CD4-positive, alpha-beta T cell treated with Interleukin-6 at 100 ng/mL for 8 hours (primary cell): ENCODE measurements at places on chromosomes 3 and 15.

DNA sequence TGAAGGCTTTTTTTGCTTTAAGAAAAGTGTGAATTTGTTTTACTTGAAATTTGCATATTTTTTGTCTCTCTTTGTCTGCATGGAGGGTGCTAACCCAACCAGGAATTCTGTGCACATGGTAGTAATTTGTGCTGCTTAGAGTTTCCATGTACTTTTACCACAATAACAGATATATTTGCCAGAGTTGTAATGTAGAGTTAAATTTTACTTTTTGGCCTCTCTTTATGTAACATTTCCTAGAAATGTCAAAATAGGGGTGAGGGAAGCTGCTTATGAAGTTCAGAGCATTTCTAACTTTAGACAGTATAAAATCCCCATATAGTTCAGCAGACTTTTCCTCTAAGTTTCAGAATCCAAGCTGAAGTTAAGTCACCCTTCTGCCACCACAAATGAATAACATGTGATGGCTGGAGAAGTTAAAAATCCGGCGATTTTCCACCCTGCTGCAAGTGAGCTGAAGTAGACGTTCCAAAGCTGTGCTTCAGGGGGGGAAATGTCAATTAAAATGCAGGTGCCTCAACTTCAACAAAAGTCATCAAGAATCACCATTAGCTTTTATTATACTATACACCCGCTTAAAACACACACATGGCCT is 385.7 kb upstream of the NR2F2 start:
- no peak for DNase-seq

DNA sequence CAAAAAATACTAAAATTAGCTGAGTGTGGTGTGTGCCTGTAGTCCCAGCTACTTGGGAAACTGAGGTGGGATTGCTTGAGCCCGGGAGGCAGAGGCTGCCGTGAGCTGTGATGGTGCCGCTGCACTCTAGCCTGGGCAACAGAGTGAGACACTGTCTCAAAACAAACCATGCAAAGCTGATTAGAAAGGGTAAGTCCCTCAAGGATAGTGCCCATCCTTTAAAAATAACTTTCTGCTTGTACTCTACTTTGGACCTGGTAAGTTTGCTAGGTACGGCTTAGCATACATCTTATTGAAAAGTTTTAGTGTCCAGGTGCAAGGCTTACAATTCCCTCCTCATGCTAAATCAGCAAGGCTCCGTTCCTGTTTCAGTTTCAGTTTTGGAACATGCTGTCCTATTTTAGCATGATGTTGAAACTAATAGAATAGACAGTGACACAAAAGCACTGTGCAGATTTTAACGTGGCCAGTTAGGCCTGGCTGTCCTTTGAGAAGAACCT is 21.4 kb downstream of the FEM1B start:
- peak; percentile 34 for DNase-seq

DNA sequence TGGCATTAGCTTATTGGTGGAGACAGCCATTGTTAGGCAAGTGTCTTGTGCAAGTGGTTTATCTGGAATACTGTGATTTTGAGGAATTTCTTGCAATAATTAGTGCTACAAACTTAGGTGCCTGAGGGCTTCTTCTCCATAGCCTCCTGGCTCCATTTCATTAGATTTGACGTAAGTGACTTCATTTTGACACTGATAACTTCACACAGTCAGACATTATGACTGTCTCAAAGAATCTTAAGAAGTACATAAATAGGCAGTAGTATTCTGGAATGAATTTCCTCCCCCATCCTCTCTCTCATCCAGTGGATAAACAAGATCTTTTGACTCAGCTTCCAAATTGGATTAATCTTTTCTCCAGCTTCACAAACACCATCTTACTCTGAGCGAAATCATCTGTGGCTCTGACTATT is 19.0 kb downstream of the ARL14 start:
- DNase-seq, result no peak

GRCh38 chr3:132161608-132162007 is 126.8 kb upstream of the CPNE4 start:
- no peak for DNase-seq

- DNase-seq, result no peak
These were observed 26.0 kb upstream of the TM4SF1 start for GRCh38 chr3:149403443-149403842.

DNA sequence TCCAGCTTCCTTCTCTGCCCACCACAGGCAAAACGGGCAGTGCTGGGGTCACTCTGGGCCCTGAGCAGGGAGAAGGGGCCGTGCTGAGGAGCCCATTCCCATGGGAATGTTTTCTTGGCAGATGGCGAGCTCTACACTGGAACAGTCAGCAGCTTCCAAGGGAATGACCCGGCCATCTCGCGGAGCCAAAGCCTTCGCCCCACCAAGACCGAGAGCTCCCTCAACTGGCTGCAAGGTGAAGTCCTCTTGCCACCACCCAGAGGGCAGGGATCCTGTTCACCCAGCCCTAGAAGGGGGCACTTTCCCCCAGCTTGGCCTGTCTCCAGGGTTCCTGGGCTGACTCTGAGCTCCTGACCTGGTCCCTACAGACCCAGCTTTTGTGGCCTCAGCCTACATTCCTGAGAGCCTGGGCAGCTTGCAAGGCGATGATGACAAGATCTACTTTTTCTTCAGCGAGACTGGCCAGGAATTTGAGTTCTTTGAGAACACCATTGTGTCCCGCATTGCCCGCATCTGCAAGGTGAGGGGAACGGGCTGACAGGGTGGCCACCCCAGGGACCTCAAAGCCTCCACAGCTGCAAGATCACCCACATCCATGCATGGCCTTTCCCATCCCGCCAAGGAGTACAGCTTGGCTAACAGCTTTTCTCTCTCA is 12.4 kb downstream of the CIB1 start:
- DNase-seq, result no peak

- DNase-seq, result no peak
These were observed 17.6 kb downstream of the CALML4 start for GRCh38 chr15:68187559-68187958.

DNA sequence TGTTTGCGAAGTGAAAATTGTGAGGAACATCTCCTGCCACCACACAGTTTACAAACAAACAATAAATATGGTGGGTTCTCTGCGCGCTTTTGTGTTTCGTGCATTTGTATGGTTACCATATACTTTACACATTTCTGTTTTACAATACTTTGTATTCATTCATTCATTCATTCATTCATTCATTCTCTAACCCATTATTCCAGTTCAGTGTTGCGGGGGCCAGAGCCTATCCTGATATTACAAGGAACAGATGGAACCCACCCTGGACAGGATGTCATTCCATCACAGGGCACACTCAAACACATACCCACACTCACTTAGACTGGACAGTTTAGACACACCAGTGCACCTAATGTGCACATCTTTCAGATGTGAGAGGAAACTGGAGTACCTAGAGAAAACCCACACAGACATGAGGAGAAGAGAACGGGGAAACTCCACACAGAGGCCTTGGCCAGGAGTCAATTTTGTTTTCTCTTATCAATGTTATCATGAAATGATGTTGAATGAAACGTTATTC is 160.5 kb downstream of the FNDC3B start:
- DNase-seq, result no peak

- DNase-seq, result no peak
These were observed 67.5 kb downstream of the LRCH3 start for GRCh38 chr3:197858598-197858997.

GRCh38 chr15:55394694-55395093 is 13.5 kb downstream of the CCPG1 start:
- DNase-seq, result no peak

DNA sequence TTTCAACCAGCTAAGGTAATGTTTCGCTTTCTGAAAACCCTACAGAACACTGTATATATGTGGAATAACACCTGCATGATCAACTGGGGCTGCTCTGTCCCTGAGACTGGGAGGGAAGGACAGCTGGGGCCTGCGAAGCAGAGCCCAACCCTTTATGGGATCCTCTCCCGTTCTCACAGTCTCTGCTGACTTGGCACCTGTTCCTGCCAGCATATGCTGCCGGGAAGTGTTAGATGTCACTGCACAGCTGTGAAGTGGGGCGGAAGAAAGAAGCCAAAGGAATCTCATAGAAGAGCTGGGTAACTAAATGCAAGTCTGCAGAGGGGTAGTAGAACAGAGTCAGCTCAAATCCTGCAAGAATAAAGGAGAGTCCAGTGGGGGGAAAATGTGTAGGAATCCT is 29.6 kb downstream of the LRRC3B start:
- no peak for DNase-seq

DNA sequence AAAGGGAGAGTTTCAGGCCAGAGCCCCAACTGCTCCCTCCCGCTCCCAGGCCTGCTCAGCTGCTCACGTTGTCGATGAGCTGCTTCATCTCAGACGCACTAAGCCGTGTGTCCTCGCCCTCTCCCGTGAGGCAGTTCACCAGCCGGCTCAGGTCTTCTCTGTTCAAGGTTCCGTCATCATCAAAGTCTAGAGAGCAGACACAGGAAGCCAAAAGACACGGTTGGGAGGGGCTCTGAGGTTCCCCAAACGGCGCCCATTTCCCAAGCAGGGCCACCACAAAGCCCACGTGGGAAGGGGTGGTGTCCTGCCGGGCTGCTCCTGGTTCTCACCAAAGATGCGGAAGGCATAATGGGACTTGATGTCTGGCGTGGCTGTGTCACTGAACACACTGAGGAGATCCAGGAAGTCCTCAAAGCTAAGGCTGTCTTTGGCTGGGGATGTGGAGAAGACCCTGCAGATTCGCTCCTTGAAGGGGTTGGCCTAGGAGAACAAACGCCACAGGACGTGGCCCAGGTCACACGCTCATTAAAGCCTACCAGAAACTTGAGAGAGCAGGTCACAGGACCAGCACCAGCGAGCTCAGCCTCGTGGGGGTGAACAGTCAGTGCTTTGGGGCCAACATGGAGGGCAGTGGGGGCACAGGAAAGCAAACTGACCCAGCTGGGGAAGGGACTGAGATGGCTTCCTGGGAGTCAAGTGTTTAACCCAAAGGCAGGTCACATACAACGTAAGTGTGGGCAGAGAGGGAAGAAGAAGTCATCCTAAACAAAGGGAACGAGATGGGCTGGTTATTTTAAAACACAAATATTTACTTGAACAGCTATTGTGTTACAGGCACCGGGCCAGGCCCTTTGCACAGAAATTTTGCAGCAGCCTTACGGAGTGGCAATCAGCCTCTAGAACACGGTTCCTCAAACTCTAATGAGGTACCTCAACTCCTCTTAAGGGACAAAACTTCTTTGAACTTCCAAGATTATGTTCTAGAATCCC is 2.4 kb downstream of the CIB1 start:
- peak; percentile 83 for DNase-seq

GRCh38 chr3:185552358-185552877 is at the start of gene LIPH:
Gene LIPH, minus strand, starts transcription at chr3:185552588. Its CDS starts 117 bp downstream, at chr3:185552471.
- DNase-seq, result no peak

DNA sequence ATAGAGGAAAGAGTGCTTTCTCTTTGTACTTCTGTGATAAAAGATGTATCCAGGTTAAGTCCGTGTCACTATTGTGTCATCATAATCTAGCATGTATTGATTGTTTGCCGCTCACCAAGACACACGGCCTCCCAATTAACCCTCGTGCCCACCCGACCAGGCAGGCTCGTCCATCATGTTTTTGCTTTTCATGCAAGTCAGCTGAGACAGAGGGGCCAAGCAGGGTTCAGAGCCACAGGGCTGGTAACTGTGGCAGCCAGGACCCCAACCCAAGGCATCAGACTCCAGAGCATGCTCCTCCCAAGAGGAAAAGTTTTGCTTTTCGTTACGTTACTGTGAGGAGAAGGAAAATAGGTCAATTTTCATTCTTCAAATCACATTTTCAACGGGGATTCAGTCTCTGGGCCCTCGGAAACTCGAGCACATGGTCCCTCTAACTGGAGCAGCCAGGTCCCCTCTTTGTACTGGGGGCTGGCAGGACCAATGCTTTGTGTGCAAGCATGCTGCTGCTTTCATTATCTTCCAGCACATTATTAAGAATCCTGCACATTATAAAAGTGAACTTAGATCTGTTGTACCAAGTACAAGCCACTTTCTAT is 161.1 kb upstream of the TOPAZ1 start:
- no peak for DNase-seq

DNA sequence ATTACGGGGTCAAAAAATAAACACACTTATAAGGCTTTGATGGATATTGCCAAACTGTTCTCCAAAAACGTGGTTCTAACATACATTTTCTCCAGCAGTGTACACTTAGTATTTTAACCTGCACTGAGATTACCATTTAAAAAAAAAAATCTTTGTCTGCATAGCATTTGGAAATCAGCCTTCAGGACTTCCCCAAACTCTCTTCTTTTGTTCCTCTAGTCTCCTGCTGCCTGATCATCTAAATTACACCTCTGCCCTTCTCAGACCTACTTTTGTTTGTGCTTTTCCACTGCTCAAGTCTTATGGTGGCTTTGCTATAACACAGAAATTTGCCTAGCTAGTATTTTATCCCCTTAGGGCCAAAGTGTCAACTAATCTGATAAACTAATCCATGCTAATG is 3.8 kb downstream of the NCEH1 start:
- DNase-seq, result no peak

- DNase-seq, result no peak
These were observed 36.2 kb downstream of the ILDR1 start for GRCh38 chr3:121985846-121986245.

GRCh38 chr15:36372968-36373367 is 206.5 kb upstream of the CDIN1 start:
- no peak for DNase-seq

DNA sequence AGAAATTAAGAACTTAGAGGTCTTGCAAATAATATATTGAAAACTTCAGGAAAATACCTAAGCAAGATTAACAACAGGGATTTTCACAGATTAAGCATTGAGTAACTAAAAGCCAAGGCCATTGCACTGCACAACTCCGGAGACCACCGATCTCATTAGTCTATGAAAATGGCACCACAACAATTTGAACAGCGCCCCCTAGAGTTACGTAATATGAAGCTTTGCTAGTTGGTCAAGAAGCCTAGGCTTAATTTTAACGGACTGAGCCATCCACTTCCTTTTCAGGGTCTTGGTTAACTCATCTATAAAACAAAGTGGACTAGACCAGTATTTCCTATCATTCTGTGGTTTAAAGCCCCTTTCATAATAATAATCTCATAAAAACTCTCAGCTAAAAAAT is 24.8 kb downstream of the TMEM212 start:
- DNase-seq, result no peak

- DNase-seq, result no peak
These were observed 585.6 kb upstream of the ZNF717 start for GRCh38 chr3:76370749-76371520.

DNA sequence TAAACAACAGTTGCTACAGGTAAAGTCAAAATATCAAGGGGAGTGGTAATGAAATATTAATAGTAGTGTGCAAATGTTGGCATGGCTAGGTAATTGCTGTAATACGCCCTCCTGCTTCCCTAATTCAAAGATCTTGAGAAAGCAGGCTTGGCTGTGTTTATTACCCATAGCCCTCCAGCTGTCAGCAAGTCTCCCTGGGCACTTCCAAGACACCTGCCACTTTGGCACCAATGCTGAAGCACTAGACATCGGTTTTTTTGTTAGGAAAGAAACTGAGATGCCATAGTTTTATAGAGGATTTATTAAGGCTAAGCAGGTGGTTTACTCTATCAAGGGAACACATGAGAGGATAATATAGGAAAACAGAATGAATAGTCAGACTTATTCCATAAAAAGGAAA is 64.4 kb downstream of the P2RY1 start:
- DNase-seq, result no peak

GRCh38 chr15:94692710-94693109 is 461.3 kb downstream of the MCTP2 start:
- no peak for DNase-seq
